Left cardiac atrium (tissue), 4 donors: ENCODE measurements at places on chromosomes 11 and 22. TPM values are rescaled to one million over a fixed set of nuclear protein-coding genes. Genes with fewer than 3 reads are reported as not detected.

The MUC5AC gene
- total RNA-seq = not detected

The PLEKHA7 gene
- total RNA-seq = 31.1 TPM

The CRYBB3 gene
- total RNA-seq = not detected

The HEPN1 gene
- not detected for total RNA-seq

The SLC5A12 gene
- 0.38 TPM for total RNA-seq

The BMAL1 gene
- total RNA-seq = 7.8 TPM

The SAA1 gene
- total RNA-seq = 233 TPM

The MS4A6E gene
- not detected for total RNA-seq

The ALG9 gene
- 31.5 TPM for total RNA-seq

The POU2AF3 gene
- total RNA-seq = 0.18 TPM

The MYRF gene
- 4.0 TPM for total RNA-seq

The SLC43A3 gene
- total RNA-seq = 46.7 TPM

The MSANTD4 gene
- total RNA-seq = 19.5 TPM

The C11orf97 gene
- total RNA-seq = not detected

The OR4A47 gene
- total RNA-seq = not detected

The LMF2 gene
- 35.4 TPM for total RNA-seq

The GGT5 gene
- 41.5 TPM for total RNA-seq

The MEI1 gene
- total RNA-seq = 1.7 TPM

The CDKN1C gene
- 23.3 TPM for total RNA-seq

The AGBL2 gene
- not detected for total RNA-seq

The PDE3B gene
- total RNA-seq = 17.8 TPM

The PRSS23 gene
- 12.9 TPM for total RNA-seq

The INPP5J gene
- 26.4 TPM for total RNA-seq

The SCGB1C1 gene
- total RNA-seq = not detected

The INS gene
- total RNA-seq = not detected

The OR2AT4 gene
- total RNA-seq = not detected

The OR6A2 gene
- total RNA-seq = not detected

The RAB6A gene
- total RNA-seq = 100 TPM

The VPREB3 gene
- total RNA-seq = 0.53 TPM

The APOBEC3A gene
- total RNA-seq = 2.9 TPM

The OAF gene
- total RNA-seq = 59.6 TPM

The OR8J1 gene
- total RNA-seq = not detected

The SMARCB1 gene
- total RNA-seq = 46.6 TPM

The AP5B1 gene
- total RNA-seq = 9.2 TPM

The BEST1 gene
- 3.4 TPM for total RNA-seq

The LRRC10B gene
- total RNA-seq = 0.74 TPM

The MISFA gene
- 6.6 TPM for total RNA-seq

The OR10A2 gene
- total RNA-seq = not detected

The RIBC2 gene
- 0.39 TPM for total RNA-seq

The NPTXR gene
- total RNA-seq = 26.9 TPM

The UBQLN3 gene
- total RNA-seq = 0.13 TPM

The BAIAP2L2 gene
- 0.63 TPM for total RNA-seq

The UBE2L3 gene
- 42.3 TPM for total RNA-seq

The MSANTD2 gene
- 4.3 TPM for total RNA-seq

The NFAM1 gene
- 5.1 TPM for total RNA-seq

The WNT11 gene
- 6.6 TPM for total RNA-seq

The GRM5 gene
- 0.03 TPM for total RNA-seq

The CYB5R2 gene
- 3.3 TPM for total RNA-seq

The CADM1 gene
- 34.3 TPM for total RNA-seq

The STIM1 gene
- 25.8 TPM for total RNA-seq

The HMOX1 gene
- total RNA-seq = 16.0 TPM

The SCGB1D2 gene
- not detected for total RNA-seq
